ENCODE measurements at places on chromosomes 4 and X.
A peak's percentile ranks its signal among the peaks of the same experiment; 100 is the strongest.

GRCh38 chr4:123821861-123822260 lies 425.3 kb downstream of the SPRY1 start:
- no peak for DNase-seq

DNA sequence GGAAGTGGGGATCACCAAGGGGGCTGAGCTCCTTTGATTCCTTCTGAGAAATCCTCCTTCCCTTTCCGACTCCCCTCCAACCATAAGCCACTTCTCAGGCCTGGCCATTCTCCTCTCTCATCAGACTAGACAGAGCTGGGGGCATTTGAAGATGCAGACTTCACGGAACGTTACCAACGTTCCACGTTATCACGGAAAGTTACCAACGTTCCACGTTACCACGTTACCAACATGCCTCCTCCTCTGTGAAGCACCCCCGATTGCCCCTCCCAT lies 85.4 kb upstream of the WWC2 start:
- DNase-seq, result no peak

GRCh38 chrX:74262452-74263209 lies 41.3 kb upstream of the ZCCHC13 start:
- DNase-seq, result no peak

GRCh38 chr4:16794816-16795445 lies 103.5 kb downstream of the LDB2 start:
- DNase-seq, result peak; percentile 27

GRCh38 chr4:172048666-172049065 lies 235.5 kb downstream of the GALNTL6 start:
- DNase-seq, result no peak

DNA sequence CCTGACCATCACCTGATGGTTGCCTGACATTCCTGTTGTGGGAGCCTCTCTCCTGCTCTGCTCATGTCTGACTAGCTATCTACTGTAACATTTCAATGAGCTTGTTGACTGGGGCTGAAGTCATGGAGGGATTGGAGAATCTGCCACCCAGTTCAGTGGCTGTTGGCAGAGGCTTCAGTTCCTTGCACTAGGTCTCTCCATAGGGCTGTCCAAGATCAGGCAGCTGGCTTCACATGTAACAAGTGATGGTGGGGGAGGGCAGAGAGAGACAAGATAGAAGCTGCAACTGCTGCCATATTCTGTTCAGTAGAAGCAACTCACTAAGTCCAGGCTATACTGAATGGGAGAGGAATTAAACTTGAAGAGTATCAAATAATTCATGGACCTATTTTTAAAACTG lies 14.1 kb upstream of the CCNI start:
- DNase-seq, result no peak

DNA sequence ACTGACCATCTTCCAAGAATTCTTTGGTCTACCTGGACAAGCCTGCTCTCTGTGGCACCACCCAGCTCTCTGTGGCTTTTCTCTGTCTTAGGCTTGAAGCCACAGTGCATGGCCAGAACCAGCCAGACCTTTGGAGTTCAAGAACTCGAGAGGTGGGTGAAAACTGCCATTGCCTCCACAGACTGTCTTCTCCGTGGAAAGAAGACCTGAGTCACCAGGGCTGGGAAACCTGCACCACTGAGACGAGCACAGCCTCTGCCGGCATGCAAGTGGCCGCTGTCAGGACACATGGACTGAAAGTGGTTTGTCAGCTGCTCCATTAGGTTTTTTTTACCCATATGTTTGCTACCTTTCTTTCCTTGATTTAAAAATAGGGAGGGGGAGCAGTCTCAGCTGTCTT lies 74.5 kb downstream of the MGST2 start:
- DNase-seq, result no peak

GRCh38 chrX:115459883-115460880 lies 100.8 kb upstream of the PLS3 start:
- no peak for DNase-seq

DNA sequence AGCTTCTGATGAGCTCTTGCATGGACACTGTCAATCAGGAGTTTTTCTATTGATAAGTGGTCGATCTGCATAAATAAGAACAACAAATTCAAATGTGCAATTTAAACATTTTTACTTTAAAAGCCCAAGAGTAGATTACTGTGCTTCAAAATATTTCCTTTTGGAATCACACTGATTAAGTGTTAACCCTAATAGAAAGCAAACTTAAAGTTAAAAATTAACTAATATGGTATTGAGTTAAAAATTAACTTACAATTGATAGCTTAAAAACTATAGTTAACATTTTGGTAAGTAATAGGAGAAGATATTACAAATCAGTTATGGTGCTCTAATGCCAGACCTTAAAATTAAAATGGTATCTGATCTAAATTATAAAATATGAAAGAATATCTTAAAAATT lies 25.9 kb downstream of the MED14 start:
- DNase-seq, result no peak

- DNase-seq, result no peak
Observed at GRCh38 chr4:41796545-41797210, 48.2 kb upstream of the PHOX2B start.

DNA sequence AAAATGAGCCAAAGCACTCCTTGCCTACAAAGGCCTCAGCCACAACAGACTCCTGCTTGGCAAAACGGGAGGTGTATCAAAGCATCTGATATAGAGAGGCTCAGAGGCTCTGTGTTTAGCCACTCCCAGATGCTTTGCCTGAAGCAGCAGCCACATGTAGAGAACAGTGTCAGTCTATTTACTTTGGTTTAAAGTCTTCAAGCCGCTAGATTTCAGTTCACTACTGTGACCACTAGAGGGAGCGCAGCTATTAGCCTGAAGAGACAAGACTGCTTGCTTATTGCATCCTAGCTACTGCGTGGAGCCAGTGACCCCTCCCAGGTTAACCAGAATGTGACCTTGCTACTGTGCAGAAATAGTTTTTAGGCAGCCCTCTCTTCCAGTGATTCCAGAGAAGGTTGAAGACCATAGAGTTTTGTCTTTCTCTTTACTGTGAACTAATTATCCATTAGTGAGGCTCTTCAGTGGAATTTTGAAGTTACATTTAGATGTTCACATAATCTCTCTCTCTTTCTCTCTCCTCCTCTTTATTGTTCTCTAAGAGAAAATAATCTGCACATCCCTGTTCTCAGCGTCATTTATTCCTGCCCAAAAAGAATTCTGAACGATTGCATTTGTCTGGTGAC lies 39.3 kb downstream of the BMP3 start:
- peak; percentile 60 for DNase-seq

GRCh38 chrX:47187106-47187677 lies 6.4 kb upstream of the UBA1 start:
- no peak for DNase-seq

DNA sequence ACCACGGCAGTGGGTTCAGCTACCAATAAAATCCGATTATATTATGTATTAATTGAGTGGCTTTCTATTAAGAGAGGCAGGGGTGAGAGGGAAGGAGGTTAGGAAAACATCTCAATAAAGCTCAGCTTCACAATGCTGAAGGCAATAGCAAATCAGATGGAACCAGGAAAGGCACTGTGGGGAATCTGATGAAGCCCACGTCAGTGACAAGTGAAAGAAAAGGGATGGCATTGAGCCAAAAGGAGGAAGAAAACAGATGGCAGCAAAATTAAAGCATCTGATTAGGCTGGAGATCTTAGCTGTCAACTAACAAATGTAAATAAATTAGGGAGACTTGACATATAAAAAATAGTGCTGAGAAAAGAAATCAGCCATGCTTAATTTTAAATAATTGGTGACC lies 180.9 kb downstream of the RASL11B start:
- no peak for DNase-seq

- no peak for DNase-seq
Observed at GRCh38 chr4:3494462-3494871, 31.4 kb downstream of the DOK7 start.

GRCh38 chr4:137804906-137805495 lies 272.7 kb upstream of the PCDH18 start:
- no peak for DNase-seq

GRCh38 chr4:41992967-41993857 lies 2.9 kb downstream of the SLC30A9 start:
- DNase-seq, result no peak

DNA sequence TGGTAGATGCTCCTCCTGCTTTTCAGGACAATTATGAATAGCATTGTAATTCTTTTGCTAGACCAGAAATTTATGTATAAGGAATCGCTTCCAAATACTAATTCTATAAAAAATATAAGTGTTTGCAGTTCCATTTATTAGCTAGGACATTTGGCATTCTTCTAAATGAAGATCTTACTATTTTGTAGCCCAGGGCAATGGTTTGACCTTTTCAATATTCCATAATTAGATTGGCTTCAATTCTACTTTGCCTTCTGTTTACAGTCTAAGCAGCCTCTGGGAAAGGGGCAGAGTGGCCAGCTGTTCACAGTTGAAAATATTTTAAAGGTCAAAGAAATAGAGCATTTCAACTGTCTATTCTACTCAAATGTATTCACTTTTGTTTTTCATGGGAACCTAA lies 912.1 kb upstream of the GRIA3 start:
- DNase-seq, result no peak

GRCh38 chrX:111284631-111285293 lies 14.5 kb upstream of the CAPN6 start:
- DNase-seq, result no peak

DNA sequence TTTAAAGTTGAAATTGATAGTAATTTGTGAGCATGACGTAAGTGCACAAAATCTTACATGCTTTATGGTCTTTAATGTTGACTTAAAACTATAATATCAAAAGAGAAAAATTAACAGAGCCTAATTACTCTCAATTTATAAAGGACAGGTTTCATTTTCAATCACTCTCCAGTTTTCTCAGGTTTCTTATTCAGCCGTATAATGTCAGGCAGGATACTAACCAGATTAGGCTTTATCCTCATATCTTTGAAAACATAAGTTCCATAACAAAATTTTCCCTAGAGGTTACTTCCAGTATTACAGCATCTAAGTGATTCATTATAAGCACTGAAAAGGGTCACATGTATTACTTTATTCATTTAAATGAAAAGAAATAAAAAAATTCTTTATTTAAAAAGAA lies 492.1 kb downstream of the PACRGL start:
- DNase-seq, result no peak

DNA sequence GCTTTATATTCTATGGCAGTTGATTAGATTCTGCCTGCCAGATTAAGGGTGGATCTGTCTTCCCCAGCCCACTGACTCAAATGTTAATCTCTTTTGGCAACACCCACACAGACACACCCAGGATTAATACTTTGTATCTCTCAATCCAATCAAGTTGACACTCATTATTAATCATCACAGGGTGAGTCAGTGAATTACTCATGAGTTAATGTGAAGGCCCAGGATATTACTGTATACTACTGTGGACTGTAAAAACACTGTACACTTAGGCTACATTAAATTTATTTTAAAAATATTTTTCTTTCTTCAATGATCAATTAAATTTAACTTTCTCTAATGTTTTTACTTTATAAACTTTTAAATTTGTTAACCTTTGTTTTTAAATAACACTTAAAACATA lies 87.7 kb downstream of the NAP1L3 start:
- DNase-seq, result no peak

DNA sequence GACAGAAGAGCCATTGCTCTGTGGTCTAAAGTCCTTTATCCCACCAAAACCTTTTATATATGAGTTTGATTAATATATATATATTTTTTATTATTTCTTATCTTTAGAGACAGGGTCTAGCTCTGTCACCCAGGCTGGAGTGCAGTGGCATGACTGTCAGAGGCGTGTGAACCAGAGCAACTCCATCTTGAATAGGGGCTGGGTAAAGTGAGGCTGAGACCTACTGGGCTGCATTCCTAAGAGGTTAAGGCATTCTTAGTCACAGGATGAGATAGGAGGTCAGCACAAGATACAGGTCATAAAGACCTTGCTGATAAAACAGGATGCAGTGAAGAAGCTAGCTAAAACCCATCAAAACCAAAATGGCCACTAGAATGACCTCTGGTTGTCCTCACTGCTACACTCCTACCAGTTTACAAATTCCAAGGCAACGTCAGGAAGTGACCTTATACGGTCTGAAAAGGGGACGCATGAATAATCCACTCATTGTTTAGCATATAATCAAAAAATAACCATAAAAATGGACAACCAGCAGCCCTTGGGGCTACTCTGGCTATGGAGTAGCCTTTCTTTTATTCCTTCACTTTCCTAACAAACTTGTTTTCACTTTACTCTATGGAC lies 10.5 kb downstream of the TBCK start:
- no peak for DNase-seq

DNA sequence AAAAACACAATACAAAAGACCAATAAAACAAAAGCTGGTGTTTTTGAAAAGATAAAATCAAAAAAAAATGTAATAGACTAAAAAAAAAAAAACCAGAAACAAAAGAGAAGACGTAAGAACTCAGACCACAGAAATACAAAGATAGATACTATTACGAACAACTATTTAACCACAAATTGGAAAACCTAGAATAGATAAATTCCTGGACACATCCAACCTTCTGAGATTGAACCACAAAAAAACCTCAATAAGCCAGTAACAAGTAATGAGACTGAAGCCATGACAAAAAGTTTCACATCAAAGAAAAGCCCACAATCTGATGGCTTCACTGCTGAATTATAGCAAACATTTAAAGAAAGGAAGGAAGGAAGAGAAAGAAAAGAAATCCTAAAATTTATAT lies 16.2 kb downstream of the RCHY1 start:
- no peak for DNase-seq

- DNase-seq, result no peak
Observed at GRCh38 chrX:118751950-118752783, 24.8 kb downstream of the IL13RA1 start.

GRCh38 chrX:12026481-12026880 lies 111.8 kb upstream of the FRMPD4 start:
- DNase-seq, result no peak

GRCh38 chr4:143441678-143442077 lies 71.8 kb upstream of the SMARCA5 start:
- DNase-seq, result no peak

DNA sequence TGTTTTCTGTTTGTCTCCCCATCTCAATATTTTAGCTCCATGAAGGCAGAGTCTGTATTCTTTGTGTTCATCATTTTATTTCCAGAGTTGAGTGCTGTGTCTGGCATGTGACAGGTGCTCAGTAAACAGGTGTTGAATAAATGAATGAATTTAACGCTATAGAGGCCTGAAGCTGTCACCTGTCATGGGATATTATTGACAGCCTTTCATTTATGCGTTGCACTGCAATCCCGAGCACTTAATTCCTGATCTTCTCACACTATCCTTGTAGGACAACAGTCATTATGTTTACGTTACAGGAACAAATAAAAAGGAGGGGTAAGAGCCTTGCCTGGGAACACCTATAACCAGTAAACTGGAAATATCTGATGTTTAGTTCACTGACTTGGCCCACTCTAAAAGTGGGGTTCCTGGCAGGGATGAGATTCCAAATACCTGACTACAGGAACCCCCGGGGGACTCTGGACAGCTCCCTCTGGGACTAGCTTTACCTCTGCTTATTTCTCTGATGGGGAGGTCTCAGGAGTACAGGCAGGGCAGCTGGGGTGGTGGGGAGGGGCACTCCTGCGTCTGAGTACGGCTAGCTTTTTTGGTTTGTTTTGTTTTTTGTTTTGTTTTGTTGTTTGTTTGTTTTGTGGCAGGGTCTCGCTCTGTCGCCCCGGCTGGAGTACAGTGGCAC lies 36.6 kb downstream of the SEL1L3 start:
- no peak for DNase-seq
